ENCODE measurements at places on chromosomes 7 and 10.

- no peak for DNase-seq
These were observed 15.5 kb upstream of the ADGRA1 start for GRCh38 chr10:133072196-133072595.

DNA sequence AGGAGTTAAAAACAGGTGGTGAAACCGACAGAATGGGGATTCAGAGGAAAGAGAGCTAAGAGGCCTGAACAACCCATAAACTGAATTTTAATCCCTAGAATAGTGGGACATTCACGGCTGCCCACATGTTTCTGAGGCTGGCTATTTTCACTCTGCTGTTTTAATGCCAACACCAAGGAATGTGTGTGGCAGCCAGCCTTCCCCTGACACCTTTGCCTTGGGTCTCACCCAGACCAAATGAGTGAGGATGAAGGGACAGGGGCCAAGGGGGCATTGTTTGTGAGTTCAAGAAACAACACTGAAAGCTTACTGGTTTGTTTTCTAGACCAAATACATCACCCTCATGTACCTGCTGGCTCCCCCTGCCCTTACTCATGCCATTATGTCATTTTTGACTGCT lies 164.3 kb downstream of the JAZF1 start:
- no peak for DNase-seq

GRCh38 chr7:92848851-92849250 lies 12.5 kb upstream of the CDK6 start:
- no peak for DNase-seq

GRCh38 chr7:137962491-137962874 lies 39.4 kb downstream of the CREB3L2 start:
- no peak for DNase-seq

GRCh38 chr10:23386052-23386451 lies 41.5 kb upstream of the C10orf67 start:
- DNase-seq = no peak

DNA sequence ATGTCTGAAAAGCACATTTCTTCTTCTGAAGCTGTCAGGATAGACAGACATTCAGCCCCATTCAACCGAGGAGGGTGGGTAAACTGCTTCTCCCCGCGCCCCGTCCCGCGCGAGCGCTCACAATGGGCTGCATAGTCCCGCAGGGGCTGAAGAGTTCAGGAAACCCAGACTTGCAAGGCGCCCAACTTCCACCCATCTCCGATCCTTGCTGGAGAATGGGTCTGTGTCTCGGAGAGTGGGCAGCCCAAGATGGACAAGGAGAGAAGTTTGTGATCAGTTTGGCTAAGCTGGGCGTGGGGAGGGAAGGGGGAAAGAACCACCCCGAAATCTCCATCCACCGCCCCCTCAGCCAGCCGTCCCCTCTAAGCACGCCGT lies 686 bp downstream of the AASS start:
- DNase-seq = peak; percentile 52

DNA sequence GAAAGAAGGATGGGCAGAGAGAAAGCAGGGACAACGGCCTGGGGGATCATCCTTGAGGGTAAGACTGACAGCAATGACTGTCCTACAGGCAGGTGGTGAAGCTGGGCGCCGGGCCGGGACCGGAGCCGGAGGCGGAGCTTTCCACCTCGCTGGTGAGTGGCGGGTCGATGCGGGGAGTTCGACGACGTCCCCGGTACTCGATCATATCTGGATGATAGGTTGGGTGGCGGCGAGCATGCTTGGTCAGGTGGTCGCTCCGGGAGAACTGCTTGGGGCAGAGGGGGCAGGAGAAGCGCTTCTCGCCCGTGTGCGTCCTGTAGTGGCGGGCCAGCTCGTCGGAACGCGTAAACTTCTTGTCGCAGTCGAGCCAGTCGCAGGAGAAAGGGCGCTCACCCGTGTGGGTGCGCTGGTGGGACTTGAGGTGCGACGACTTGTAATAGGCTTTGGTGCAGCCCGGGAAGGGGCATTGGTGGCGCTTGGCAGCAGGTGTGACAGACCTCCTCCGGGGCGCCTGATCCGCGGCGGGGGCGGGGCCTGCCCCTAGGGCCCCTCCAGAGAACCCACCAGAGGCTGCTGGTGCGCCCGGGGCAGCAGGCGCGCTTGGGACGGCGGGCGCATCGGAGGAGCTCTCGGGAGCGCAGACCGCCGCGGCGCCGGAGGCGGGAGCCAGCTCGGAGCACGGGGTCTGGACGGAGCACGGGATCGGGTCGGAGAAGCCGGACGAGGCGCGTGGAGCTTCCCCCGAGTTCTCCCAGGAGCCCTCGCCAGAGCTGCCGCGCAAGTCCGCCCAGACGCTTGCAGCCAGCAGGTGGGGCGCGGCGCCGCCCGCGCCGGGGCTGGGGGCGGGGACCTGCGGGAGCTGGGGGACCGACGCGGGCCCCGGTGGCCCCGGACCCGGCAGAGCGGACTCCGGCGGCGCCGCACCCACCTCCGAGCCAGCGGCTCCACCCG lies 752 bp downstream of the KLF14 start:
- DNase-seq = peak; percentile 44

DNA sequence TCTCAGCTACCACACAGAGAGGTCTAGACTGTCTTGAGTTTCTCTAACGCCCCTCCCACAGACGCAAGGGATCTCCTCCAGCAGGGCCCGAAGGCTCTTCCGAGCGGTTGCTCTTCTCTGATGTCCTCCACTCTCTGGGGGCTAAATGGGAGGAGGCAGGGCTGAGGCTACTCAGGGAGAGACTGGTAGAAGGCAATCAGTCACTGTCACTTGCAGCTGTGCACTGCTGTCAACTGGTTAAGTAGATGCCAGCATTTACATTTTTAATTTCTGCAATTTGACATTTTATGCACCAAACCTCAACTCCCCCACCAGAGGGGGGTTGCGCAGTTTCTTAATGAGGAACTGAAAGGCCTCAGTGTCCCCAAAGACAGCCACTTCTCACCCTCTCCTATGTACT lies 442.8 kb downstream of the PLXNA4 start:
- DNase-seq = no peak

DNA sequence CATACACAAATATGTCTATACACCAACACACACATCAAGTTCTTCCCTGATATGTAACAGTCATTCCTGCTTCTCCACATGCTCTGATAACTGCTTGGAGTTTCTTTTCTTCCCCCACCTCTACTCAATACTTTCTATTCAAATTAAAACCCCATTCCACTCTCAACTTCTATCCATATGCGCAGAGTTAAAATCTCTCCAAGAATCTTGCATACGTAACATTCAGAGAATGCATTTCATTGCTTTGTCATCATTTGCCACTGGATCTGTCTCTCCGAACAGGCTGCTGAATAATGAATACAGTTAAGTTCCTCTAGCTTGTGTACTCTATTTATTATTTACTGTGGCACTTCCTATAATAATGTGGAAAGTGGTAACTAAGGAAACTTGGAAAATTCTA lies 68.8 kb downstream of the DGKB start:
- peak; percentile 77 for DNase-seq

- no peak for DNase-seq
These were observed 169.8 kb upstream of the MTPN start for GRCh38 chr7:136146925-136147324.

- DNase-seq = no peak
These were observed 224.8 kb downstream of the ZNF248 start for GRCh38 chr10:37632641-37633040.

DNA sequence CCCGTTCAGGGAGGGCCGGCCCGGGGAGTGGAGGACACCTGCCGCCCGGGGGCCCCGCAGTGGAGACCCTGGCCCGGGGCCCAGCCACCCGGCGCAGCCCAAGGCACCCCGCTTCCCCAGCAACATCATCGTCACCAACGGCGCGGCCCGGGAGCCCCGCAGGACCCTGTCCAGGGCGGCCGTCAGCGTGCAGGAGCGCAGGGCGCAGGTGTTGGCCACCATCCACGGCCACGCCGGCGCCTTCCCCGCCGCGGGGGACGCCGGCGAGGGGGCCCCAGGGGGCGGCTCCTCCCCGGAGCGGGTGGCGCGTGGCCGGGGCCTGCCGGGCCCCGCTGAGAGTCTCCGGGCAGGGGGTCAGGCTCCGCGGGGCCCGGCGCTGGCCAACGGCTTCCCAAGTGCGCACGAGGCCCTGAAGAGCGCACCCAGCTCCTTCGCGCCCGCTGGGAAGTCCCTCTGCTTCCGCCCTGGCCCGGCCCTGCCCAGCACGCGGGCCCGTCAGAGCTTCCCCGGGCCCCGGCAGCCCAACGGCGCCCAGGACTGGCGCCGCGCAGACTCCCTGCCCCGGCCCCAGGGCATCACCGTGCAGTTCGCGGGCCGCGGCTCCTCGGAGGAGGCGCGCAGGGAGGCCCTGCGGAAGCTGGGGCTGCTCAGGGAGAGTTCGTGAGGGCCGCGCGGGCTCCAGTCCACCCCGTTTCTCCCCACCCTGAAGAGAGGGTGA lies 46.7 kb downstream of the PROSER2 start:
- DNase-seq = no peak

- DNase-seq = no peak
These were observed 107.5 kb downstream of the ADAM22 start for GRCh38 chr7:88041583-88041982.

DNA sequence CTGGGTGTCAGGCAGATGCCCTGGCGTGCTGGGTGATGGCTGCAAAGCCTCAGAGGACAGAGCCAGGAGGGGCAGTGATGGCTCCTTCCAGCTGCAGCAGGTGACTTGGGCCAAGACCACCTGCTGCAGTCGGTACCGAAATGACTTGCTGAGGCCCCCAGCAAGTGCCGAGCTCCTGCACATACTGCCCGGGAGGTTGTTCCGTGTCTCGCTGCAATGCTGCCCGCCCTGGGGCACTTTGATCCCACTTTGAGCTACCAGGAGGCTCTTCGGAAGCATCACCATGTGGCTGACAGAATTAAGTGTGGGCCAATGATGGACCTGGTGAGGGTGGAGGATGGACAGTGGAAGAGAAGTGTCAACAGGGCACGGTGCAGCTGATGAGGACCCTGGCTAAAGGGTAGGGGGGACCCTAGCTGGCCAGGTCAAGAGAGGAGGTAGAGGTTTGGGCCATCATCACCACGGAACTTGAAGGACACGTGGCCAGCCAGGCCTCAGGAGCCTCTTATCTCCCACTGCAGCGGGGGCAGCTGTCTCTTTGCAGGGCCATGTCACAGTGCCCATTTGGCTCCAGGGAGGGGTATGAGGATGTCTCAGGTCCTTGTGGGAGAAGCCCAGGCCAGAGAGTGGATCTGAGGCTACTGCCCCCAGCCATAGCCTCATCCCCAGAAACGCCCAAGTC lies 51.1 kb upstream of the NANOS1 start:
- no peak for DNase-seq

- no peak for DNase-seq
These were observed 15.0 kb downstream of the SNX8 start for GRCh38 chr7:2299131-2299829.

DNA sequence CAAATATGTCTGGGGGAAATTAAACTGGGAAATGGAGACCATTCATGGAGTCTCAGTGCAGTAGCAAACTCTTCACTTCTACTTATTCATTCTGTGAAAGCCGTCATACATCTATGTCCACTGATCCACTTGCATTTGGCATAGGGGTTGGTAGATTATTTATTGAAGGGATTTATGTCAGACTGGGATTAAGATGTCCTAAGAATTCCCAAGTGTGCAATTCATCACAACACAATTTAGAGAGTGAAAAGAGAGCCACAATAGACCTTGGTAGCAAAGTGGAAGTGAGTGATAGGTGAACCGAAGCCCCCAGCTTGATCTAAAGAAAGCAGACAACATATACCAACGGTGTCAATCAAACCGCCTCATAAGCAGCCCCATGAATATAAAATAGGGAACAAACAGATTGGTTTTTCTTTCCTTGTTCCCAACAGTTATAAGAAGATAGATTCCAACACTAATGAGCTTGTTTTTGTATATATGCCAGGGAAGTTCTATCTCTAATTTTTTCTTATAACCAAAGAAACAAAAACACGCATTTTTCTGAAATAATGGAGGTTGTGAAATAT lies 234.3 kb downstream of the CACNA2D1 start:
- DNase-seq = no peak

DNA sequence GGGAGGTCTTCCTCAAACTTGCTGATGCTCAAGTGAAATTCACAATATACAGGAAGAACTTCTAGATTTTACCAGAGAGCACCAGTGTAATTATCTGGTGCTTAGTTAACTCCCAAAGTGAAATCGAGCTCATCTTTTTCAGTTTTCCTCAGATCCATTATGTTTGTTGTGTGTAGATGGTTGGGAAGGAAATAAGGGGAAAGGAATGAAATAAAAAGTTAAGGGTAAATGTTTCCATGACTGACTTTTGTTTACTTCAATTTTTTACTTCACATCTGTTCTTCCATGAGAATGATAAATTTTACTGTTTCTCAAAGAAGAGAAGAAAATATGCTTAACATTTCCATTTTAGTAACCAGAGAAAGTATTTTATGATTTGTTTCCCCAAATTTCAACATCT lies 21.3 kb downstream of the FAM107B start:
- no peak for DNase-seq

- no peak for DNase-seq
These were observed 51.6 kb downstream of the PTPRZ1 start for GRCh38 chr7:121924269-121925186.

- DNase-seq = no peak
These were observed 141.7 kb downstream of the DLG5 start for GRCh38 chr10:77784856-77785255.

- peak; percentile 4 for DNase-seq
These were observed 548.9 kb upstream of the STEAP1 start for GRCh38 chr7:89605362-89605761.

- no peak for DNase-seq
These were observed 216.4 kb downstream of the CXCL12 start for GRCh38 chr10:44168478-44168877.

DNA sequence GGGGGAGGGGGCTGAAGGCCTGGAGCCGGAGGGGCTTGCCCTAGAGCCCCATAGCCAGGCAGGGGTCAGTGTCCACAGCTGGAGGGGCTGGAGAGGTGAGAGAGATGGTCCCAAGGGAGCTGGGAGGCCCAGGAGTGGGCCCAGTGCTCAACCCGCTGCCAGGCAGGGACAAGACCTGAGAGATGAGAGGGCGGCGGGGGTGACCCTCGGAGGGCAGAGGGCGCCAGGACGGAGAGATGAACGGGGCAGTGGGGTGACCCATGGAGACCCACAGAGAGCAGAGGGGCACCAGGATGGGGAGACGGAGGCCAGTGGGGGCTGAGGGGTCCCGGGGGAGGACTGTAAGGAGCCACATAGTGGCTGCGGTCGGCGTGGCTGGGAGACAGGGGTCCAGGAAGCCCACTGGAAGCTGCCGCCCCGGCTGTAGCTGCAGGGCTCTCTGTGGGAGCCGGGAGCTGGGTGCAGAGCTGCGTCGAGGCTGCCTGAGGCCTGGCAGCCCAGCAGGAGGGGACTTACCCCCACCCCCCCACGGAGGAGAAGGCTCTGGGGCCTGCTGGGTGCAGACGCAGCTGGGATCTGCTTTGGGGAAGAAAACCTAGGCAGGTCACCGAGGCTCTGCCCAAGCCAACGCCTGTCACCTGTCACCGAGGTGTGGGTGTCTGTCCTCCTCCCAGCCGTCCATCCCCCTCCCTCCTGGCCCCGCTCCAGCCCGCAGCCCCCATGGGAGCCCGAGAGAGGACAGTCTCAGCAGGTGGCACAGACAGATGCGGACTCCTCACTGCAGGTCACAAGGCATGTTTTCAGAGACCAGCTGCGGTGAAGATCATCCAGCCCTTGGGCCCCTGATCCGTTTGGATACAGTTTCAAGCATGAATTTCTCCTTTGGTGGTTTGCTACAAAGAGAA lies 25.1 kb downstream of the PWWP2B start:
- no peak for DNase-seq

GRCh38 chr7:88452646-88453045 lies 146.0 kb upstream of the STEAP4 start:
- DNase-seq = no peak

GRCh38 chr10:122671355-122671754 lies 28.3 kb downstream of the C10orf120 start:
- no peak for DNase-seq
